Activated naive CD4-positive, alpha-beta T cell (primary cell): ENCODE measurements at places on chromosomes 3 and 15.

DNA sequence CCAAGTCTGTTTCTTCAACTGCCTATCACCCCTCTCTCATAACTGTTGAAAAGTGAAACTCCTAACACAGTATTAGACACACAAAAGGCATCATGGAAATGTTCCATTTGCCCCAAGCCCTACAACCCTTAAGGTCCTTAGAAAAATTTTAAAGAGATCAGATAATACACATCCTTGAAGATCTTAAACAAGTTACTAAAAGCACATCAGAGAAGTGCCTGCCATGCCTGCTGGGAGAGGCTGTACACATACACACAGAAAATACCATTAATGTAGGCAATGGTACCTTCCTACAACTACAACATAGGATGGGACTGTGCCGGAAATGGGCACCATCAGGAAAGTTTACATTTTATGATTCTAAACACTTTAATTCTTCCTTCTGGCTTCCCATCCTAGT is 3.3 kb downstream of the ADAM10 start:
- DNase-seq = no peak

DNA sequence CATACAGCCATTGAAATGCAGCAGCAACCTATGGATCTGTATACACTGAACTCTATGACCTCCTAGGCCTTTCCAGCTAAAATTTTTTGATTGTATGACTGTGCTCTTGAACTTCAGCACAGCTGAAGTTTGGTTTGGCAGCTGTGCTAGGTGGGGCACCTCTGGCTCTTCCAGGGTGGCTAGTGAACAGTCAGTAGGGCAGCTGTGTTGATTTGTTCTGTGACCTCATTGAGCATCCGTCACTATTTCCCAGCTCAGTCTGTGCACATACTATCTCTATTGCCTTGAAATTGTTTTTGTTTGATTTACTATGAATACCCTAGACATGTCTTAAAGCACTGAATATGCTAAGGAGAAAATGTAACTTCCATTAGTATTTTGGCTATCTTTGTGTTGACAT is 363.2 kb upstream of the NAALADL2 start:
- no peak for DNase-seq

- no peak for DNase-seq
Observed at GRCh38 chr3:42509111-42509510, 6.7 kb downstream of the VIPR1 start.

DNA sequence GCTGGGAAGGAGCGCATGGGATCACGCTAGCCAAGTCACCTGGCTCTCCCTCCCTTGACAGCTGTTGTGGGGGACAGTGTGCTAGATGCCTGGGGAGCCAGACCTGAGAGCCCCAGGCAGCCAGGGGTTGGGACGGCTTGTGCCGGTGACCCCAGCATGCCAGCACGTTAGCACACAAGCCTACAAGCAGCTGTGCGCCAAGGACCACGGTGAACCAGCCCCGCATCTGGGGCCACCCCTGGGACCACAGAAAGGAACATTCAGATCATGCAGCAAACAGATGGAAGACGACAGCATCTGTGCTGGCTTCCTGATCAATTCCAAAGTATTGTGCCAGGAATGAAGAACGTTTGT is 64.8 kb downstream of the NTRK3 start:
- no peak for DNase-seq

- no peak for DNase-seq
Observed at GRCh38 chr3:1082108-1082507, 10.7 kb upstream of the CNTN6 start.

DNA sequence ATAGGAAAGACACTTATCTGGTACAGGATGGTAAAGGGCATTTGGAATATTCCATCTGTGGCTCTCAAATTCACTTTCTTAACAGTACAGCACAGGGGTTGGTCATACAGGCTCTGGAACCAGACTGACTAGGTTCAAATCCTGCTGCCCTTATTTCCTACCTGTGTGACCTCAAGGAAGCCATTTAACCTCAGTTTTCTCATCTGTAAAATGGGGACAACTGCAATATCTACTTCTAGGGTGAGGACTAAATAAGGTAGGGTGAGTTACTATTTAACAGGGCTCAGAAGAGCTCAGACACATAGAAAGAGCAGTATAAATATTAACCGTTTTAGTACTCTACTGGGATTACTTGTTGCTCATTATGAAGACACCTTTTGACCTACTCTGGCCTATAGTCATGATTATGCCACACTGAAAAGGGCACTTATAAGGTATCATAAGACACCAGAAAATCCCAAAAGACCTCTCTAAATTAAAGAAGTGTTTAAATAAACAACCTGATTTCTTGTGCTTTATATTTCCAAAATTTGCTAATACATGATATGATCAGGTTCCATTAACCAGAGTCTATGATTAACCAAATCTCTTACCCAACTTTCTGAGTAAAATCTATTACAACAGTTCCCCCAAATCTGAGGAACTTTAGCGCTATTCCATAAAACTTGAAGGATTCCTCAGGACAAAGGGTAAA is 6.5 kb downstream of the RFTN1 start:
- no peak for DNase-seq
